ENCODE measurements at places on chromosomes 5 and 9.

DNA sequence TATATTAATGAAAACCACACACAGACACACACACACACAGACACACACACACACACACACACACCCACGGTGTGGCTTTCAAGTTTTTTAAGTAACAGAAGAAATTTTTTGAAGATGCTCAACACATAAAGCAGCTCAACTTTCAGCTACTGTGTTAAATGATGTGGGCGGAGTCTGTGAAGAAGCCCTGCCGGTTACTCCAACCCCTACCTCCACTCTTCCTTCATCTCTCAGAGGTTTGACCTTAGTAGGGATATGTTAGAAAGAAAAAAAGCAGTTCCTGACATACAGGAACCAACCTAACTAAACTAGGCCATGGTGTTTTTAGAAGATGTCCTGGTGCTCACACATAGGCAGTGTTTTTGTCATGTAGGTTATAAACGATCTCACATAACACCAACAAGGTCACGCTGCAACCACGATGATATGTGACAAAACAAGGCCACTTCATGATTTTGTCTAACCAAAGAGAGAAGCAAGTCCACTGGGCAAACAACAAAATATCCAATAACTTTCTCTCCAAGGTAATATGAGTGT lies 112.8 kb downstream of the EMB start:
- DNase-seq, result no peak

- DNase-seq, result no peak
Observed at GRCh38 chr9:27755846-27756245, 182.6 kb upstream of the C9orf72 start.

GRCh38 chr9:121826711-121827110 lies 175.3 kb downstream of the DAB2IP start:
- no peak for DNase-seq

DNA sequence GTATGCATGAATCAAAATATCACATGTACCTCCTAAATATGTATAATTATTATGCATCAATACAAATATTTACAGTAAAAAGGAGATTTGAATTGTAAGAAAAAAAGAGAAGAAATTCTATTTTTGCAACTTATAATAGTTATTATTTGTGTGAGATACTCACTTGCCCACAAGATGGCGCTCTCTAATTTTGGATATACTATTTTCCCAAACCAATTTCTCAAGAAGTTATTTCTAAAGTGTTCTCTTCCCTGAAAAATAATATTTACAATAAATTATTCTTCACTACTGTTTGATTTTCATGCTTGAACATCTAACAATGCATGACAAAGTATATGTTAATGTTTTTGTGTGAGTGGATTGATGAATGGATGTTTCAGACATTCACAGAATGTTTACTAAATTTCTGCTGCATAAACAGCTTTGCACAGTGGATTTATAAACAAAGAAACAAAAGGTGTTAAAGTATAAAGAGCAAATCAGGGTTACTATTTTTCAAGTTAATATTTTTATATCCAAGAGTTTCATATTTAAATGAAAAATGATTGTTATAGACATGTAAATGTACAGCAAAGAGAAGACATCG lies 503.4 kb downstream of the PDE4D start:
- DNase-seq, result no peak

DNA sequence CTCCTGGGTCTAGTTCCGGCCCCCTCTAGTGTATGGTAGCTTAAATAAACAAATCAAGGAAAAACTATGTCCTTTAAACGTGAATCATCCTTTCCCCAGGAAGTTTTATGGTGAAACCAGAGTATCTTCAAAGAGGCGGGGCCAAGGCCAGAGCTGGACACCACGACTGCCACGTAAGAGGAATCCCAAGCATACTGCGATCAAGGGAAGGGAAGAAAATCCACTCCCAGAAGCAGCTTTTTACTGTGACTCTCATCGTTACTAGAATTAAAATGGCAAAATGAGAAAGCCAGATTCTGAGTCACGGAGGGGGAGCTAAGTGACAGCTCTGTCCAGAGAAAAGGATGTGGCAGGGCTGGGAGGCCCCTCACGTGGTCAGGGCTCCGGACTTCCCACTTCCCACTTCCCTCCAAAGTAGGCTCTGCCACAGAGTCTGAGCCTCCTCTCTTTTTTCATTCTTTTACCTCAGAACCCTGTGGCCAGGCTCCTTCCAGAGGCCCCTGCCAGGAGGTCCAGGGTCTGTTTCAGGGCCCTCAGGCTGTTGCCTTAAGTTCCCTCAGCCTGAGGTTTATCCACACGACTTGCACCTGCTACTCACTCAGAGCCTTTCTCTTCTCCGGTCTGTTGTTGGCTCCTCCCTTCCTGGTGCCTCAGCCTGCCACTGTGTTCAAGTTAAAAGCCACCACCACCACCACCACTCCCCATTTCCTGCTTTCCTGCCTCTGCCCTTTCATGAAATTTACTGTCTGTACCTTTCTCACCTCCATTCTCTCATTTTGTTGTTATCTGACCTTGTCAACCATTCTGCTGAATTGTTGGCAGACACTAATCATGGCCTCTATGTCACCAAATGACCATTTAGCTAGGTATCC lies 1.4 kb upstream of the GLRX start:
- peak; percentile 94 for DNase-seq

DNA sequence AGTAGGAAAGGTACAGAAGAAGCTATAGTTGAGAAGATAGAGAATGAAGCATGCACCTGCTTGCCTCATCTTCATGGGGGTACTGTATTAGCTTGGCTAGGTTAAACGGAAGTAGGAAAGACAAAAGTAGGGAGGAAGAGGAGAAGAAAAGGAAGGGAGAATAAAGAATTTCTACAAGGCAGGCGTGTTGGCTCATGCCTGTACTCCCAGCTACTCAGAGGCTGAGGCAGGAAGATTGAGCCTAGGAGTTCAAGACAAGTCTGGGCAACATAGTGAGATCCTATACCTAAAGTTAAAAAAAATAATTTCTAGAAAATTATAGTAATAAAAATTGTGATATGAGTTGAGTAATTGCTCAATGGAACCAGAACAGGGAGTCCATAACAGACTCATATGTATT lies 61.9 kb downstream of the APTX start:
- DNase-seq, result no peak

DNA sequence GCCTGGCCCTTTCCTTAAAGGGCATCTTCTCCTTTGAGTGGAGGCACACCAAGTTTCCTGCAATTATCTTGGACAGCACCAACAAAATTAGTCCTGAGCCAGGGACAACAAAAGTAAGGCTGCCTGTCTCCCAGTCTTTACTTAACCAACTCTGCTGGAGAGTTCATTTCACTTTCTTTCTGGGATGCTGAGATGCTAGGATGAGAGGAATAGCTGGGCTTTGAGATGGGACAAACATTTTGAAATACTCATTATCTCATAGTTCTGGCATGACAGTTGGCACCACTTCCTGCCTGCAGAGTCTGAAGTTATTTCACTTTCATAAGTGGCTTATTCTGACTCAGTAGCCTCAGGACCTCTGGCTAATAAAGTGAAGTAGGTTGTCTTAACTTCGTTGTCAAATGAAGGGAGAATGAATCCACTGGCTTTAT lies 157.0 kb downstream of the C9orf152 start:
- DNase-seq, result peak; percentile 96

- DNase-seq, result peak; percentile 34
Observed at GRCh38 chr9:95511952-95512708, 4.6 kb downstream of the PTCH1 start.

Measured in HT1080 (cell line).